Brain pericyte (primary cell): ENCODE measurements at places on chromosomes 5 and 9.

GRCh38 chr9:99828417-99829176 lies 6.9 kb downstream of the NR4A3 start:
- no peak for DNase-seq

DNA sequence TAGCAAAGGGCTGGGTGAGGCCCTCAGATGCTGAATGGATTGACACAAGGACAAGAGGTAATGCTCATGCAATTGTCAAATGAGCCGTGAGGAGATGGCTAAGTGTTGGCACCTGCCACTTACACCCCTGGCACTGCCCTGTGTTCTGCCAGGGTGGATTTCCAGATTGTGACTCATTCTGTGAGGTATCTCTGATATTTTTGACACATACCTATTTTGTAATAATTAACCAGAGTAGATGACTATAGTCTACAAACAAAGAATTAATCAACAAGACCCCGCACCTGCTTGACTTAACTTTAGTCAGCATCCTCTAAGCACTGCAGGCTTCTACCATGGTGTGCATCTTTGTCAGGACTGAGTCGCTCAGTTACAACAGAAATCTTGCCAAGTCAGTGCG lies 200.8 kb downstream of the DIRAS2 start:
- no peak for DNase-seq

DNA sequence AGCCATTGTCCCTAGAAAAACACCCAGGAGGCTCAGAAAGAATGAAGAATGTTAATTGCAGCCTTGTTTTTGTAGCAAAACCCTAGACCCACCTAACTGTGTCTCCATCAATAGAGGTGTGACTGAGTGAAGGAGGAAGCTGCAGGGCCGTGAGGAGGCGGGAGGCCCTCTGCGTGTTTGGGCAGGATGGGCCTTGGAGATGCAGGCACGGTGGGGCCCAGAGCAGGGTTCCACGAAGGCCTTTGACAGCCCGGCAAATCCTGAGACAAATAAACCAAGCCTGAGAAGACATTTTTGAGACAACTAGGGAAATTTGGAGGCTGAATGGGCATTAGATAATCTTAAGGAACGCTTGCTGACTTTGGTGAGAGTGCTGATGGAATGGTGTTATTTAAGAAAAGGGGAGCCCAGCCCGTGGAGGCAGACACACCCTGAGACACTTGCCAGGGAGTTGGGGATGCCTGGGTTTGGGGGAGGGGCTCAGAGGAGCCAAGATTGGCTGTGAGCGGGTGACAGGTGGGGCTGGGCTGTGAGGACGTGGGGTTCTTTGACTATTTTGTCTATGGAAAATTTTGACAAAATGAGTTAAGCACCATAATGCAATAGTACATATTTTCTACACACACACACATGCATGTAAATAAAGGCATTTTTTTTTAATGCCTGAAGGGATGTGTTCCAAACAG lies 48.8 kb downstream of the BARX1 start:
- DNase-seq = no peak

GRCh38 chr9:110187126-110187525 lies 20.8 kb downstream of the C9orf152 start:
- no peak for DNase-seq

DNA sequence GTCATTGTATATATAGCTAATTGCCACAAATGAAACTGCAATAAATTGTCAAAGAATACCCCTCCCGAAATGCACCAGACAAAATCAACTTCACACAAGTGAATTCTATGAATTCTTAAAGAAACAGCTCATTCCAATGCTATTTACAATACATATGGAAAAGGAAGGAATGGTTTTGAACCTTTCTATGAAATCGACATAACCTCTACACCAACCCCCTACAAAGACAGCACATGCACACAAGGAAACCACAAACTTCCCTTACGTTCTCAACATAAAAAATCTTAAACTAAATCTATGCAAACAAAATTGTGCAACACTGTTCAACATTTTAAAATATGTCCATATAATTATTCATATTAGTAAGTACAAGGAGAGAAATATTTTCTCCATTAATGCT lies 39.2 kb downstream of the MARCHF11 start:
- no peak for DNase-seq
